ENCODE measurements at places on chromosomes 13 and 19.
A peak's percentile ranks its signal among the peaks of the same experiment; 100 is the strongest.

DNA sequence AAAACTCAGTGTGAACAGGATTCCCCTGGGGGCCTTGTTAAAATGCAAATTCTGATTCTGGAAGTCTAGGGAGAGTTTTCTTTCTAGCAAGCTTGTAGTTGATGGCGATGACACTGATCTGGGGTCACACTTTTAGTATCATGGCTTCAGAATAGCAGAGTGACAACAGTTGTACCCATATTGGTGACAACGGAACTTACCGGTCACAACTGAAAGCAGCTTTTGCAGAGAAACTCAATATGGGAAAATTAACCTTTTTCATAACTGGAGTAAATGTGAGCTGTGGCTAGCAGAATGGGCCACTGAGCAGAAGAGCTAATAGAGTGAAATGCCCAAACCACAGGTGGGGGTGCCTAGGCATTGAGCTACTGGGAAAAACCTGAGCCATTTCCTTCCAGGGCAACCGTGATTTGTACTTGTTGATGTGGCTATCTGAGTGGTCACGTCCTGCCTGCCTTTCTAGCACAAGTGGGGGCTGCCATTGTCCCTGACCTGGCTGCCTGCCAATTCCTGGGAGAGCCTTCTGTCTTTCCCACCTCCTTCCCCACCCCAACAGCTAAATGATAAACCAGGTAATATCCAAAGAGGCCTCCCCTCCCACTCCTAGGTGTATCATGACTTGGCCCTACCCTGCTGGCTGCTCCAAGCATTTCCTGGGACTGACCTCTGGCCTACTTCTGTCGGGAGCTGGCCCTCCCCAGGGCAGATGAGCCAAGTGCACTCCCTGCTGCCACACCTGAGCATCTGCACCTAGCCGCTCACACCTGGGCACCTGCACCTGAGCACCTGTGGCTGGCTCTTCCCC, 1.7 kb upstream of the SLC10A2 start:
- no peak for DNase-seq

DNA sequence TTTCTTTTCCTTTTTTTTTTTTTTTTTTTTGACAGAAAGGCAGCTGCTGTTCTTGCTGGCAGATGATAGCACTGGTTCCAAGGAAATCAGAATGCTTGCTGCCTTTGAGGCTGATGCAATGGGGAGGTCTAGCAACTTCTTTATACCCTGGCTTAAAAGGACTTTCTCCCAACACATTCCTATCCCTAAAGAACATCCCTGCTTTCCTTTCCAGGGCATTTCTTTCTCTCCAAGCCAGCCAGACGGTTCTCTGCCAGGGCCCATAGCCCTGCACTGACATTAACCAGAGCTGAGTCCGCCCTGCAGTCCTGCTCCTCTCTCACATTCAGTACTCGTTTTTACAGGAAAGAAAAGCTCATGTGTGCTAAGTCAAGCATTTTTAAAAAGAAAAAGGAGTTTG, 133.9 kb upstream of the WASF3 start:
- DNase-seq = no peak

DNA sequence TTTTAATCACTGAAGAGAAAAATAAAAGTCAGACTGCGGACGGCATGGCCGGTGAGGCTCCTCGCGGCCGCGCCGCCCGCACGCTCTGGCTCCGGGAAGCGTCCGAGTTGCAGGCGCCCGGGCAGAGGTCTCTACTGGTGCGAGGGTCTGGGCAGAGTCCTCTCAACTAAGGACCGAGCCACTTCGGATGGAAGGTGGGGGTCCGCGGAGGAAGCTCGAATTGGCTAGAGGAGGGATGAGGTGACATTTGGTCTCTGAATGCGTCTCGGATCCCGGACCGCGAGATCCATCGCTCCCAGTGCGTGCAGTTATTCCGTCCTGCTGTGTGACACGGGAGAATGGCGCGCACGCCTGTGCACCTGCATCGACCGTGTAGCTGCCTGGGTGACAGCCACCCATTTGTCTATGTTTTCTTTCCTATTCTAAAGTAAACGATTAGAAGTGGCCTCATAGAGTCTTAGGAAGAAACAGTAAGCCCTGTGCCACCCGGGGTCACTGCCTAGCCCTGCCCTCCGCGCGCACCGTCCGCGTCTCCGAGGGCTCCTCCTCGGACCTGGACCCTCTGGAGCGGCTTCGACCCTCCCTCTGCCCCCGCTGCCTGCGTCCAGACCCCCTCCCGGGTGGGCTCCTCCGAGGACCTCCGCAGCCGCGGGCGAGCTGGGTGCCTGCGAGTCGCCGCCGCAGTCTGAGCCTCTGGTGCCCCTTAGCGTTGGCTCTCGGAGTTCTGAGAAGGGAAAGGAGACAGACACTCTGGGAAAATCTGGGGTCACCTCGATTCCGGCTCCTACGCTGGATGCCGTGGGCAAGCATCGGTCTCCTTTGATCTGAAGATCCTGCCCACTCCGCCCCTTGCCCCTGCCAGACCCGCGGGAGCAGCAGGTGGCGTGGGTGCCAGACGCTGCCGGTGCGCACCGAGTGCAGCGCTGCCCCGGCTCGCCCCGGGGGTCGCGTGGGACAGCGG, 347.4 kb downstream of the LIG4 start:
- no peak for DNase-seq

GRCh38 chr19:7358102-7358597, 9.4 kb downstream of the ARHGEF18 start:
- no peak for DNase-seq

DNA sequence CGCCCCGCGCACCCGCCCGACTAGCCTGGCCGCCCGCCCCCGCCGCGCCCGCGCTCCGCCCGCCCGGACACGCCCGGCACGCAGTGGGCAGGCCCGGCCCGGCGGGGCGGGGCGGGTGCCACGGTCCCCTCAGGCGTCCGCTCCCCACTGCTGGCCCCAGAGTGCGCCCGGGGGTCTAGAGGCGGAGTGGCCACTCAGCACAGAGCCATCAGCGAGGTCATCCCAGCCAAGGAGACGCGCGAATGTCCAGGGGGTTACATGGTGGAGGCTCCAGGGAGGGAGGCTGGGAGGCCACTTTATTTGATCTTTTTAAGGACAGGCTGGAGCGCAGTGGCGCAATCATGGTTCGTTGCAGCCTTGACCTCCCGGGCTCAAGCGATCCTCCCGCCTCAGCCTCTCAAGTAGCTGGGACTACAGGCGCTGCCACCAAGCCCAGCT, 236 bp upstream of the TINCR start:
- DNase-seq = no peak

DNA sequence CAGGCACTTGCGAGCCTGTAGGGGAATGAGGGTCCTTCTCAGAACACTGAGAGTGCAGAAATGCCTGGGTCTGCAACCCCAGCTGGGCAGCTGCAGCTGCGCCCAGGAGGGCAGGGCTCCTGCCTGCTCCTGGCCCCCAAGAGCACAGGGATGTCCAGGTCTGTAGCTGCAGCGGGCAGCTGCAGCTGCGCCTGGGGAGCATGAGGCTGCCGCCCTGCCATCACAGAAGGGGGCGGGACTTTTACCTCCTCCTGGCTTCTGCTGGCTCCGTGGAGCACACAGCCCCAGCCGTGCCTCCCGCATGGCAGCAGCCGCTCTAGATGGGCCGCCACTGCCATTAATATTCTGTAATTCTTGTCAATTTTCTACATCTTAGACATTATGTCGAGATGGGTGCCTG, 17.8 kb downstream of the CPB2 start:
- no peak for DNase-seq

GRCh38 chr13:19782049-19782726, 557 bp downstream of the PSPC1 start:
- peak; percentile 65 for DNase-seq

GRCh38 chr13:50914848-50915247, 5.3 kb downstream of the RNASEH2B start:
- peak; percentile 63 for DNase-seq

DNA sequence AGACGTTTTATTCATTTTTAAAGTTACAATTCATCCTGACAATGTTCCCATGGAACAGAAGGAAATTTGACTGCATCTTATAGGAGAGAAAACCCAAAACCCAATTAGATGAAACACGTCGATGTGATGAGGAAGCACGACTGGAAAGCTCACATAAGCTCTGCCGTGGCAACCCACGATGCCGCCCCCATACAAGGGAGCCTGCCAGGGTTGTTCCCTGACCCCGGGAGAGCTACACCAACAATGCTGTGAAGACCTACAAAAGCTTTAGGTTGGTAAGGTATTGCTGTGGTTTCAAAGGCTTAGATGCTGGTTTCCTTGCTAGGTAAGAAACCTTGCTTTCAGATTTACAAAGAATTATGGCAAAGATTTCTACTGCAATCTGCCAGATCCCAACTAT, 393.1 kb downstream of the KLF12 start:
- no peak for DNase-seq

DNA sequence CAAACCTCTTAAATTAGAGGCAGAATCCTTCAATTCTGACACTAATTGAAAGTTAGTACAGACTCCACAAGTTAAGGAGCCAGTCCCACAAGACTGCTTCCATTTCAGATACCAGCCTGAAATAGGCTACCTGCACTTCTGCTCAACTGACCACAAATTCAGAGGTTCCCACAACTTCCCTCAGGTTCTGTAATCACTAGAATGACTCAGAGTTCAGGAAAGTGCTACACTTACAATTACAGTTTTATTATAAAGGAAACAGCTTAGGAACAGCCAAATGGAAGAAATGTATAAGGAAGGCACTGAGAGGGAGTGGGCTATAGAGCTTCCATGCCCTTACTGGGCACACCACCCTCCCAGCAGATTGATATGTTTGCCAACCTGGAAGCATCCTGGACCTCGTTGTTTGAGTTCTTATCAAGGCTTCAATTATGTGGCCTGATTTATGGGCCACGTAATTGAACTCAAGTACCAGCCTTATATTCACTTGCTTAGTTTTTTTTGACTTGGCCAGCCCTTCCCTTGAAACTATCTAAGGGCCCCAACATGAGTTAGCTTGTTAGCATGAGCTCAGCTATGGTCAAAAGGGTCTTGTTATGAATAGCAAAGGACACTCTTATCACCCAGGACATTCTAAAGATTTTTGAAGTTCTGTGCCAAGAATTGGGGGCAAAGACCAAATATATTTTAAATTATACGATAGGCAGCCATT, 25.9 kb downstream of the NBEA start:
- no peak for DNase-seq

DNA sequence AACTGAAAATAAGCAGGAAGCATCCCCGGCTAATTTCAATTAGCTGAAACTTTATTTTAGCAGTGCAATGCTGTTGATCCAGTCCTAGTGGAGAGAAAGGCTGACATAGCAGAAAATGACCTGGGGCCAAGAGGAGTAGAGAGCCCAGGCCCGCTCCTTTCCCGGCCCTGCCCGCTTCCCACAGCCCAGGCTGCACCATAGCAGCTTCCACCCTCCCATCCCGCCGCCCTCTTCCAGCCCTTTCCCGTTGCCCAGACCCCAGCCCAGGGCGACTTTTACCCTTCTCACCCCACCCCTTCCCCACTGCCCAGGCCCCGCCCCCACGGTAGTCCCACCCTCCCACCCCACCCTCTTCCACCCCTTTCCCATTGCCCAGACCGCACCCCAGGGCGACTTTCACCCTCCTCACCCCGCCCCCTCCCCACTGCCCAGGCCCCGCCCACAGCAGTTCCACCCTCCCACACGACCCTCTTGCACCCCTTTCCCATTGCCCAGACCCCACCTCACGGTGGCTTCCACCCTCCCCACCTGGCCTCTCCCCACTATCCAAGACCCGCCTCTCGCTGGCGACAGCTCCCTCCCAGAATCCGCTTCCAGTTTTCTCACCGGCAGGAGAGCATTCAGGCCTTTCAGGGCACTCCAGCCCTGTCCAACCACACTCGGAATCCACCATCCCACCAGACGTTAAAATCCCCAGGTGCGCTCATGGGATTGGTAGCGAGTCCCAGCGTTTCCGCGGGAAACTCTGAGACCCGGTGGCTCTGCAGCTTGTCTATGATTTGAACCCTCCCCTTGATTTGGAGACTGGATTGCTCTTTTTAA, 8.3 kb downstream of the ZNF160 start:
- no peak for DNase-seq

DNA sequence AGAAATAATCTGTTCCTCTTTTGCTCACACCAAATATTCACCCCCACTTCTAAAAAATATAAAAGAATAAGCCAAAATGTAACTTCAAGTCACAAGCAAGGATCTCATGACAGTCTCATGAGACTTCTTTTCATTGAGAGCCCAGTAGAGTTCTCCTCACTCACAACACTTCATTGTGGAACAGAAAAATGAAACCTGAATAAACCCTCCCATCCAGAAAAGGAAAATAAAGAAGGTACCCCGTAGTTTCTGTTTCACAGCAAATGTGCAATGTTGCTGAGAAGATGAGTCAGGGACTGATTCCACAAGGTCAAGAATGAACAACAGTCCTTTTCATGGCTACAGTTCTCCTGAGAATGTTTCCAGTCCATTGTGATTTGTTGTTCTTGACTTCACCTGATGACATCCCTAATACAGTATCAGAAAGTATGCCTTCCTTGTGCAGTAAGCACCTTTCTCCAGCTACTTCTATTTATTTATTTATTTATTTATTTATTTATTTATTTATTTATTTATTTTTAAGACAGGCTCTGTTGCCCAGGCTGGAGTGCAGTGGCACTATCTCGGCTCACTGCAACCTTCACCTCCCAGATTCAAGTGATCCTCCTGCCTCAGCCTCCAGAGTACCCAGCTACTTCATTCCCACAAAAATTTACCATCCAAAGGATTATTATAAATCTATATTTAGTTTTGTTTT, 6.4 kb upstream of the ZNF841 start:
- no peak for DNase-seq

DNA sequence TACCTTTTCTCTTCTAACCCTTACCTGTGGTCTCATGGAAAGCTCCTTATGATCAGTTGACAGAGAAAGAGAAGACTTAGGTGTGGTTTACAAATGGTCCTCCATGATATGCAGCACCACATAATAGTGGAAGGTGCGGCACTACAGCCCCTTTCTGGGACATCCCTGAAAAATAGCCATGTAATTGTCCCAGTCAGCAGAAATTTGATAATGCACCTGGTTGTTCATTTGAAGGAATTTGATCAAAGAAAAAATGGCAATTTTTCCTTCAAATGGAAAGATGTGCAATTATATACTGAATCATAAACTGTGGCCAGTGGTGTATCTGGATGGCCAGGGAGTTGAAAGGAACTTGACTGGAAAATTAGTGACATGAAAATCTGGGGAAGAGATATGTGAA, 293.6 kb upstream of the PCDH20 start:
- DNase-seq = no peak

DNA sequence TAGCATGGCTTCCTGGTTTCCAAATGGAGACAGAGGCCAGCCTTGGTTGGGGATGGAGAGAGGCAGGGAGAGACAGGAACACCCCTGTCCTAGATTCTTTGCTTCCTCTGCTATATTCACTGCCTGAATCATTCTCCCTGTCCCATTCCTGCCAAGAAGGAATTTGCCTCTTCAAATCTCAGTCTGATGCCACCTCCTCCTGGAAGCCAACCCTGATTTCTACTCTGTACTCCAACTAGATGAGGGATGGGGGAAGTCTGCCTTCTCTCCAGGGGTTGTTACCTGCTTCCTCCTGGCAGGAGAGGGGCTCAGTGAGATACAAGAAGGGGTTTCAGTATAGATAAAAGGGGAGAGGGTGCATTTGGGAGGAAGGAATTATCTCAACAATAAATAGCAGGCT, 1.3 kb upstream of the ACTL9 start:
- no peak for DNase-seq

DNA sequence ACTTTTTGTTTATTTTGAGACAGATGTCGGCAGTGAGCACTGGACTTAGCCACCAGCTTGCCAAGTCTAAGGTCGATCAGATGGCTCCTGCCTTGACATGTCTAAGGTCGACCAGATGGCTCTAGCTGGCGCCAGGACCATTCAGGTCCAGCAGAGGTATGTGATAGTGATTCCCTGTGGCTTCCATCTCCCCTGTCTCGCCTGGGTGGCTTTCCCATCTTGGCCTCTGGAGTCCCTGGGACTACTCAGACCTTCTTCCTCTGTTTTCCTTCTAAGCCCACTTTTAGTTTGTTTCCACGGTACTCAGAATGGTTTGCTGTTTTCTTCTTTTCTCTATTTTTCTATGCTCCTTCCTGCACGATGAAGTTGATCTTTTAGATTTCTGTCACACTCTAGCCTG, 1435.7 kb downstream of the UQCRFS1 start:
- DNase-seq = no peak
